GM23248 (cell line): ENCODE measurements at places on chromosomes 5 and 9. TPM values are rescaled to one million over a fixed set of nuclear protein-coding genes. Genes with fewer than 3 reads are reported as not detected.

AGXT2 gene
- not detected in 2 replicates for total RNA-seq

DNA sequence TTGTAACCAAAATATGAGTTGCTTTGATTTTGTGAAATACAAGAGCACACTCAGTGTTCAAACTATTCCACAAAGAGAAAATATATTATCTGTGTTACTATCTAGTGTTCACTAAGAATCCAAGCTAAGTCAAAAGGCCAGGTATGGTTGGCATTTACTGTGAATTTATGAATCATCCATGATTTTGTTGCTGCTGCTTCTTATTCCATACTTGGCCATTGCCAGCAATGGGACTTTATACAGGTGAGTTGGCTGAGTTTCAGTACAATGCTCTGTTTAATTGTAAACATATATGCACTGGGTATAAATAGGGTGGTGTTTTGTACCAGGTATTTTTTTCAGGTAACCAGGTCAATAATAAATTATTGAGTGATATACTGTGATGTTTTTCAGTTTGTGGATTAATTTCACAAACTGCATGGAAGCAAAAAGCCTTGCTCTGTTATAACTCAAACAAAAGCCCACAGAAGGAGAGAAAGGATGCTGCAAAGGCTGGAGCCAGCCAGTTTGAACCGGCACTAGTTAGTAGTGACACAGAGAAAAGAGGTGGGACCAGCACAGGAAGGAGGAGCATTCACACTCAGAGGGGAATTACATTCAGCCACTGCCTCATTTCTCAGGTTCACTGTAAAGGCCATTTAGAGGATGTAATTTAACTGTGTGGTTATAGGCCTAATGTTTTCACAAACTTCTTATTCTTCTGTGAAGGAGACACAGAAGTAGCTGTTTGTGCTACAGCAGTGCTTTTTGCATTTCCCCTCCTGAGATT is 381.8 kb downstream of the ADGRV1 start:
- DNase-seq, result peak; percentile 42

DNA sequence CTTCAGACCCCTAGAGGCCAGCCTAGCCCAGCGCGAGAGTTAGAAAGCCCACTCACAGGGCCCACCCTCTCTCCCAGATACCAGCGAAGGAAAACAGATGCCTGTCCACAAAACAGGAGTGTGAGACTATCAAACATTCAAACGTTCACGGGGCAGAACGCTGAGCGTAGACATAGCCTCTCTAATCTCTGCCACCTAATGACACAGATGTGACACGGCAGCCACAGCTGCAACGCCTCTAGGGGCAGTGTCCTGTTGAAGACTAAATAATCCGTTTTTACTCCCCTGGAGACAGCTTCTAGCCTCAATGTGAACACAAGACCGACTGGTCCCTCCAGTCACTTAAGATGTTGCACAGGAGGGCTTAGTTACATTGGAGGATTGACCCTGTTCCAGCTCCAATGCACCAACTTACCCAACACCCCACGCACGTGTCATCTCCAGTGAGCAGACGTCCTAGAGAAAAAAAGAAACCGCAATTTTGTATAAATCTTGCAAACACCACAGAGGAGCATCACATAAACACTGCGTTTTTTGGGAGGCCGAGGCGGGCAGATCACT is 14.3 kb downstream of the DIPK1B start:
- peak; percentile 59 for DNase-seq

DNA sequence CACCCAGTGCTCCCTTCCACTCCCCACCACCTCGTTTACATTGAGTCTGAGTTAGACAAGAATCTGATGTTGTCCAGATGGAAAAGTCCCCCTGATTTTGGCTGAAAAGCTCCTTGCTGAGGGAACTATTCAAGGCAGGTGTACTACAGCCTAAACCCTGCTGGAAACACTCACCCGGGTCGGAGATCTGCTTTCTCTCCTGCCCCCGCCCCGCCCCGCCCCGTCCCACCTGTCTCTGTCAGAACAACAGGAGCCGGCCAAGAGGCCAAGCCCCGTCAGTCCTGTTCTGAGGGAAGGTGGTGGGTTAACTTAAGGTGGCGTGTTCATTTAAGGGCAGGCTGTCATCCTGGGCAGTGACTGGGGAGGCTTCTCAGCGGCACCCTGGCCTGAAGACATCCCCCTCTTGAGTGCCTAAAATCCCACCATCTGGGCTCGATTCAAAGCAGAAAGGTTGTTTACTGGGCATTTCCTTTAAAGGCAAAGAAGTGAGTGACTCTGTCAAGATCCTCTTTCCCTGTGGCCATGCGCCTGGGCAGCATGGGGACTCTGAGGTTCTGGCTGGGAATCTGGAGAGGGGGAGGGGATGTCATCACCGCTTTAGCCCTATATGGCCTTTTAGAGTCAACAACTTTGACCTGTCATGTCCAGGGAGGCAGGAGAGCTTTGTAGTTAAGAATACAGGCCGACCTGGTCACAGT is 71.1 kb upstream of the NEURL1B start:
- no peak for DNase-seq

GRCh38 chr9:88076286-88077070 is 61.8 kb downstream of the SPATA31C2 start:
- DNase-seq, result peak; percentile 83

TRMT10B gene
- 1.5 and 2.8 TPM in 2 replicates for total RNA-seq

ASTN2 gene
- total RNA-seq, result 3.8 and 7.5 TPM in 2 replicates

DNA sequence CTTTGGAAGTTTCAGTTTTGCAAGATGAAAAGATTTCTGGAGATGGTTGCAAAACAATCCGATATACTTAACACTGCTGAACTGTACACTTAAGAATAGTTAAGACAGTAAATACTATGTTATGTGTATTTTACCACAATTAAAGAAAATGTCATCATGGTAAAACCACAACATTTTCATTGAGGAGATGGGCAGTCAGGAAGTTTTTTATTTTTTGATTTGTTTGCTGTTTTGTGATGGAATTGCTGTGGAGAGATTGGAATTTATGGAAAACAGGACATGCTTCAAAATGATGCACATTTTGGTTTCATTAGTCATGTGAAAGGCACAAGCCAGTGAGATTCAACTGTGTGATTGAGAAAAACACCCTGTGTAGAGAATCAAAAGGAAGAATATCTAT is 90.5 kb upstream of the AGXT2 start:
- peak; percentile 84 for DNase-seq

ZDHHC11B gene
- total RNA-seq, result not detected in 2 replicates

GRCh38 chr5:67773411-67774266 is 441.9 kb upstream of the PIK3R1 start:
- DNase-seq, result peak; percentile 72

DNA sequence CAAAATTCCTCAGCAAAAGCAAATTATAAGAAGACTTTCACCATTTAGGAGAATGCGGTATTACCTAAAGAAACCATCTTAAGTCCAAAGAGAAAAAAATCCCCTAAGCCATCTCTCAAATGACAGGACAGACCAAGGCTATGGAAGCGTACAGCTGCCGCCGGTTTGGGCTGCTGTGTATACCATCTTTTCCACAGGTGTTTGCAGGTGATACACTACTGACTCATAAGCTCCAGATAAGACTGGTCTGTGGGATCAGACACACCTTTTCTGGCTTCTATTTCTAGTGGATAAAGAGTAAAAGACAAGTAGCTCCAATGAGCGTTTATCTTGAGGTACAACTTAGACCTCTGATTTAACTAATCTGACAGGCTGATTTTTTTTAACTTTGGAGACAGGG is 7.7 kb downstream of the CDKN2AIPNL start:
- no peak for DNase-seq

- DNase-seq, result no peak
Measured at GRCh38 chr5:72619251-72619650, 112.0 kb upstream of the ZNF366 start.

DMRT3 gene
- total RNA-seq, result not detected in 2 replicates

DNA sequence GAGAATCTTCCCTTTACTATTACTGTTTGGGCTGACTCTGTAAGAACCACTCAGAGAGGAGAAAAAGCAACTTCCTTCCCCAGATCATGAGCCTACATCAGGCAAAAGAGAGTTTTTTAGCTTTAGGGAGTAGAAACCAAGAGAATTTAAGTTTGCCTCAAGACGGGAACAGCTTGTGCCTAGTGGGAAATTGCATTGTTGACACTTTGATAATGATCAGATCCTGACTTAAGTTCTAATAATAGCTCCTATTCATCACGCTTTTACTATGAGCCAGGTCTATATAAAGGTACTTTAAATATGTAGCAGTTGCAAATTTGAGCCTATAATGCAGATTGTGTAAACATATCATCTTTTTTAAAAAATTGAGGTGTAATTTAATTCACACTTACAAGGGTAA is 298.2 kb downstream of the MAN2A1 start:
- no peak for DNase-seq

DNA sequence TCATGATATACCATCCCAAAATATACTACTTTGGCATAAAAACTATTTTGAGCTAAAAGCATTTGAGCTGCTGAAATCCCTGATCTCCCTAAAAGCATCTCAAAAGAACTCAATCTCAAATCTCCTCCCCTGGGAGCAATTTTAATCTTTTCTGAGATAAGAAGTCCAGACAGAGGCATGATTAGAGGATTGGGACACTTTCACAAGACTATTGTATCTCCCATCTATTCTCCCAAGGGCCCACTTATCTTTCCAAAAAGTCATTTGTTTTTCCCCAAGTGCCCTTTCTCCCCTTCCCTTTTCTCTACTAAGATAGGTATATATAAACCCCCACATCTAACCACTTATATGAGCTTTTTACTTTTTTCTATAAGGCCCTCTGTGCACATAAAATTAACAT is 79.7 kb downstream of the ALDH7A1 start:
- DNase-seq, result no peak

DNA sequence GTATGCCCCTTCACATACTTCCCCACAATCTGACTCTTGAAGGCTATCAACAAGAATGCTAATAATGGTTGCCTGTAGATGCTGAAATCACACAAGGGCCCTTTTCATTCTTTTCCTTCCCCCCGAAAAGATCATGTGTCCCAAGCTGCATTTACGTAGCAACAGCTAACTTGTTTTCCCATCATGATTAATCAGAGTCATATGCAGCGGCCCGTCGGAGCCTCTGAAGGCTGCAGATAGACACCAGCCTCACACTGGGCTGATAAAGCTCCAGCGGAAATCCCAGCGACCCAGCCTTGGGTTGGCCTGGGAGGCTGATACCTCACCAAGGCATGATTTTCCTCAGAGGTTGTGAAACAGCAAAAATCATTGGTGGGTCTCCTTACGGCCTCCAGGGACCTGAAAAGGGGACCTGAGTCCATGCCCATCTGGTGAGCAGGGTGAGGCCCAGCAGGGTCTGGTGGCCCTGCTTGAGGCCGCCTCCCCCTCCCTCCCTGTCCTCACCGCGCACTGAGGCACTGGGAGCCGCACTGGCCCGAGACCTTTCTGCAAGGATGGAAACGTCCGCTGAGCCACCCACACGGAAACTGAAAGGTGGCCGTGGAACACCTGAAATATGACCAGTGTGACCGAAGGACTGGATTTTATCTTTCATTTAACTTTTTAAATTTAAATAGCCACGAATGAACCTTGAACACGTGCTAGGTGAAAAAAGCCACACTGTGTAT is 114.2 kb upstream of the PHYKPL start:
- no peak for DNase-seq

- DNase-seq, result no peak
Measured at GRCh38 chr5:166781737-166782136, 1509.7 kb upstream of the WWC1 start.

DNA sequence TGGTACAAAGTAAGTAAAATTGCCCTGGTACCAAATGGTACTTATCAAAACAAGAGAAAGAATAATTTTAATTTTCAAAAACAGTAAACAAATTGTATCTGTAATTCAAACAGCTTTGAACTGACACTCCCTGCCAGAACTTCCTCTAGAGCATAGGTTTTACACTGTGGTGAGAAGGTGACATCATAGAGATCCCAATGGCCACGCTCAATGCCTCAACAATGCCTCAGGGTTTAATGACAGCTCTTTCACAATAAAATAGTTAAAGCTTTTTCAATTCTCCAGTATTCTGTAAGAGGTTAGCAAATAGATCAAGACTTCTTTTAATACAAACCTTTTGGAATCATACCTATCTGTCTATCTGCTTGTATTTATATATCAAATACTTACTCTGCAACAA is 437.1 kb downstream of the PRR16 start:
- DNase-seq, result peak; percentile 22

GRCh38 chr9:129653823-129654553 is 11.5 kb upstream of the PRRX2 start:
- DNase-seq, result no peak

TMEM8B gene
- total RNA-seq, result 3.7 and 3.9 TPM in 2 replicates

- no peak for DNase-seq
Measured at GRCh38 chr9:107008447-107008846, 145.5 kb downstream of the ZNF462 start.

DNA sequence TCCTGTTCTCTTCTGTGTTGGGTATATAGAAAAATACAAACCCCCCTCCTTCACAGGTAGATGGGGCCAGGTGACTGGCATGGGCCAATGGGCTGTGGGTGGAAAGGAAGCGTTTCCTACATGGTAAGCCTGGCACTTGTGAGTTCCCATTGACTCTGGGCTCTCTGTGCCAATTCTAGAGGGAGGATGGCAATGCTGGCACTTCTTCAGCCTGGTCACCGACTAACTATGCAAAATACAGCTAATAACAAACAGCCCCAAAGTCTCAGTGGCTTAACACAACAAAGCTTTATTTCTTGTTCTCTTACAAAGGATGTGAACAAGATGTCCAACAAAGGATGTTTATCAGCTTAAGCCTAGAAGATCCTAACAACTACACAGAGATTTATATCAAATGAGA is 258.1 kb downstream of the SYK start:
- DNase-seq, result peak; percentile 60

DNA sequence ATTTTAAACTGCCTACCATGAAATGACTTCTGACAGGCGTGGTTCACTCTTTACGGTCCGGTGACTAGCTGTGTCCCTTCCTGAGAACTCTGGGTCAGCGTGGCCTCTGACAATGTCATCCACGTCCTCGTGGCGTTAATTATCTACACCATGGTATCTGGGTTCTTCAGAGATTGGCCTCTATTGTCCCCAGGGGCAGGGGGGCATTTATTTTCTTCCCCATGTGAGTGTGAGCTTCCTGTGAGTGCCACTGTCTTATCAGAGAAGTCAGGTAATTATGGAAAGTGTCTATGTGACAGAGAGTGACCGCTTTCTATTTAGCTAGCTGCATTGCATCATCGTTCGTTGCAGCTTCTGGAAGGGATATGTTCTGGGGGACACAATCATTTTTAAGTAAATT is 77.2 kb downstream of the FBXL7 start:
- DNase-seq, result no peak

DNA sequence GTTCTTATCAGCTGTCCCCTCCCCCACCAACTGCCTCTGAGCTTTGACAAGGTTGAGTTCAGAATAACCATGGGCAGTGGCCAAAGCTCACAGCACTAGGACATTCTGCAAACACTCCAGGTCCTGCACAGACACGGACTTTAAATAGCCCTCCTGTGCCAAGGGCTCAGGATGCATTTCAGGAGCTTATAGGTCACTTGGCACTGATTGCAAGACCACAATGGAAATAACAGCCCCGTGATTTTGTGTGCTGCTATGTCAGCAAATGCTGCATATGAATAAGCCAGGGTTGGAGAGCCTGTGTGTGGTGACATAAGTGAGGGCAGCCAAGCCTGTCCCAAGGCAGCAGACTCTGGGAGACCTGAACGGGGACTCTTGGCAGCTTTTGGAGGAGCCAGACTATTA is 150.7 kb downstream of the DMRT2 start:
- DNase-seq, result peak; percentile 52

REXO4 gene
- 17.3 and 26.9 TPM in 2 replicates for total RNA-seq

GPR107 gene
- 18.9 and 22.9 TPM in 2 replicates for total RNA-seq

KIF4B gene
- total RNA-seq, result not detected in 2 replicates
